ENCODE measurements at places on chromosomes 4 and X. TPM values are rescaled to one million over a fixed set of nuclear protein-coding genes. Genes with fewer than 3 reads are reported as not detected.
A peak's percentile ranks its signal among the peaks of the same experiment; 100 is the strongest.

GRCh38 chr4:10437735-10438134 is 19.5 kb downstream of the ZNF518B start:
- DNase-seq: no peak

DNA sequence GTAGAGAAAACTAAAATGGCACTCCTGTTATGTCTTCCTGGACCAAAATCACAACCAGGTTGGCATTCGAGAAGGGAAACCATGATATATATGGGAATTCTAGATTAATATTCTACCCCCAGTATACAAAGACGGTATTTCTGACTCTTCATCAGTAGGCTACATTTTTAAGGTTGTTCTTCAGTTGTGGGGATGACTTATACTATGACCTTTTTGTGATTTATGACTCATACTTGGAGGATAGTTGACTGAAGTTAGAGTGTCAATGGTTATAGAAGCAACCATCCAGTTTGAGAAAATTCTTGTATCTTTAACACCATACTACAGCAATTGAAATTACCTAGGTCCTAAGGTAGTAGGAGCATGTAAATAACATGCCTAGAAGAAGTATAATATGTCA is 49.8 kb upstream of the CYSLTR1 start:
- no peak for DNase-seq

TIMM8A gene
- total RNA-seq: 2.4 TPM

GRCh38 chr4:10030972-10031667 is 9.8 kb upstream of the SLC2A9 start:
- no peak for DNase-seq

CXCR3 gene
- not detected for total RNA-seq

GRCh38 chr4:1834047-1834775 is 21.7 kb downstream of the LETM1 start:
- no peak for DNase-seq

CBR4 gene
- total RNA-seq: 20.1 TPM

- DNase-seq: no peak
These were observed 218.7 kb upstream of the NDST4 start for GRCh38 chr4:115332078-115332477.

P2RY4 gene
- not detected for total RNA-seq

TNIP3 gene
- total RNA-seq: 0.28 TPM

DNA sequence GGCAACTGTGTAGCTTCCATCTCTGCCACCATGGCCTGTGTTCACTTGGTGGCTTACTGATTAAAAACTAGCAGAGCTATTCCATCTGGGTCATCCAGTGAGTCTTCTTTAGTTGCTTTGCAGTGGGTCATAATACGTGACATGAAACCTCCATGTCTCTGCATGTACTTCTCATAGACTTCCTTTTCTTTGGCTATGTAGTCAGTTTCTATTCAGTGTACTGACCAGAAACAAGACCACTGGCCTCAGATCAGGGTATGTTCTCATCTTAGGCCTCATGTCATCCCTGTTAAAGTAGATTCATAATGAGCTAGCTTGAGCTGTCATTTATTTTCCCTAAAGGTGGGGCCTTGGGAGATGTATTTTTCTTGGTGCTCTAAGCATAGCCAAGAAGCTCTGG is 195.2 kb downstream of the CCNG2 start:
- DNase-seq: no peak

GRCh38 chr4:147510962-147511668 is 30.2 kb downstream of the EDNRA start:
- no peak for DNase-seq

- DNase-seq: peak; percentile 40
These were observed 35.9 kb upstream of the GRPEL1 start for GRCh38 chr4:7103607-7104365.

MEPE gene
- not detected for total RNA-seq
